ENCODE measurements at places on chromosomes 3 and 15.

GRCh38 chr3:105385179-105385578 is 18.5 kb downstream of the ALCAM start:
- DNase-seq: no peak

- peak; percentile 60 for DNase-seq
Observed at GRCh38 chr3:44104668-44105321, 136.9 kb upstream of the TOPAZ1 start.

- DNase-seq: no peak
Observed at GRCh38 chr15:101521069-101521468, 31.6 kb upstream of the PCSK6 start.

- no peak for DNase-seq
Observed at GRCh38 chr15:65466901-65467300, 44.2 kb upstream of the IGDCC4 start.

DNA sequence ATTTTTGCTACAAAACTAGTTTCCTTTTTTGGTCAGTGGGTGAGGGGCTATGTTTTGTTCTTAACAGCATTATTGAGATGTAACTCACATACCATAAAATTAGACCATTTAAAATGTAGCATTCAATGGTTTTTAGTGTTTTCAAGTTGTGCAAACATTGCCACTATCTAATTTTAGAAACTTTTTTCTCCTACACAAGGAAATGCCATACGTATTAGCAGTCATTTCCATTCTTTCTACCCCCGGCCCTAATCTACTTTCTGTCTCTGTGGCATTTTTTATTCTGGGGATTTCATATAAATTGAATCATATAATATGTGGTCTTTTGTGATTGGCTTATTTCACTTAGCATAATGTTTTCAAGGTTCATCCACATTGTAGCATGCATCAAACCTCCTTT is 55.0 kb upstream of the TIPARP start:
- DNase-seq: no peak

GRCh38 chr3:171307046-171307585 is 153.1 kb downstream of the TNIK start:
- DNase-seq: peak; percentile 16

- no peak for DNase-seq
Observed at GRCh38 chr15:47461652-47462141, 255.6 kb upstream of the SEMA6D start.

GRCh38 chr15:65207280-65207840 is 3.9 kb downstream of the CILP start:
- no peak for DNase-seq

GRCh38 chr15:88035381-88035780 is 221.2 kb downstream of the NTRK3 start:
- DNase-seq: no peak

DNA sequence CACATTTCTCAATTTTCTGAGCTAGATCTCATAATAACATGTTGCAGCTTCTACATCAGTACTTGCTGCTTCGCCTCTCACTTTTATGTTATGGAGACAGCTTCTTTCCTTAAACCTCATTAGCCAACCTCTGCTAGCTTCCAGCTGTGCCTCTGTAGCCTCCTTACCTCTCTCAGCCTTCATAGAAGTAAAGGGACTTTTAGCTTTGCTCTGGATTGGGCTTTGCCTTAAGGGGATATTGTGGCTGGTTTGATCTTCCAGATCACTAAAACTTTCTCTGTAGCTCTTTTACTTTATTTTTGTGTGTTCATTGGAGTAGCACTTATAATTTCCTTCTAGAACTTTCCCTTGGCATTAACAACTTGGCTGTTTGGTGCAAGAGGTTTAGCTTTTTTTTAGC is 150.1 kb downstream of the ATG7 start:
- DNase-seq: no peak

DNA sequence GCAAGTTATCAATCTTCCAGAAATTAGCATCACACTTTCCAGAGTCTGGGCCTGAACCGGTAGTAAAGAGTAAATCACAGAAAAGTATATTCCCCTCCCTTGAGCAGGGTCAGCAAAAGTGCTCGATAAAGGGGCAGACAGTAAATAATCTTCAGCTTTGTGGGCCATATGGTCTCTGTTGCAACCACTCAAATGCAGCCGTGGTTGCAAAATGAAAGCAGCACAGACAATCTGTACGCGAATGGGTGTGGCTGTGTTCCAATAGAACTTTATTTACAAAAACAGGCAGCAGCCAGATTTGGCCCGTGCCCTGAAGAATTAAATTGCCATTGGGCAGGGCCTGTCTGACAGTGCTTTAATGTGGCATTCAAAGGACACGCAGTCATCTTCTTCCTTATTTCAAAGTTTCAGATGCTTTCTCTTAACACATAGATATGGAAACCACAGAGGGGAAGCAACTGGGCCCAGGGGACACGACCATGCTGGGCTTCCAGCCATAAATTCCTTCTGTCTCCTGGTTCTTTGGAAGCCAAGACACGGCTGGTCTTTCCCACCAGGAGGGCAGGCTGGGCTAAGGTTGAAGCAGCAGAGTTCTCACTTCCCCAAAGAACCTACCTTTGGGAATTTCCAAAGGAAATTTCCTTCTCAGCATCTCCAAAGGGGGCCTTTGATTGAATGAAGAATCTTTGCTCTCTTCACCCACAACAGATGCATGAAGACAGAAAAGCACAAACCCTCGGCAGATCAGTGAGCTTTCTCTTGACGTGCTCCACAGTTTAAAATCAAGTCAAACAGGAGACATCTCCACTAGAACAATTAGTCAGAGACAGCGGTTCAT is 489.8 kb upstream of the PROK2 start:
- peak; percentile 67 for DNase-seq

DNA sequence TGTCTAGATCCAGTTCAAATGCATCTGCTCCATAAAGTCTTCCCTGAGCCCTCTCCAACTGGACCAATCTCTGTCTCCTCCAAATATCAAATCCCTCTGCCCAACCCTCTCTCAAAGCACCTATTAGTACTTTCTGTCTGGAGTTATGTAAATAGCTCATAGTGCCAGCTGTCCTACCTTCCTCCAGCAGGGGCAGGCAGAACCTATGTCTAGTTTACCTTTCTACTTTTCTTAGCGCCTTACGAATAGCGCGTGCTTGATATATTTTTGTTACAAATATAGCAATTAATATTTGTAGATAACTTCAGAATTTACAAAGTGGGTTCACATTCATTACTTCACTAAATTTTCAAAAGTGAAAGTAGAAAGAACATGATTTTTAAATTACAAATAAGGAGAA is 14.0 kb upstream of the CCDC80 start:
- no peak for DNase-seq

DNA sequence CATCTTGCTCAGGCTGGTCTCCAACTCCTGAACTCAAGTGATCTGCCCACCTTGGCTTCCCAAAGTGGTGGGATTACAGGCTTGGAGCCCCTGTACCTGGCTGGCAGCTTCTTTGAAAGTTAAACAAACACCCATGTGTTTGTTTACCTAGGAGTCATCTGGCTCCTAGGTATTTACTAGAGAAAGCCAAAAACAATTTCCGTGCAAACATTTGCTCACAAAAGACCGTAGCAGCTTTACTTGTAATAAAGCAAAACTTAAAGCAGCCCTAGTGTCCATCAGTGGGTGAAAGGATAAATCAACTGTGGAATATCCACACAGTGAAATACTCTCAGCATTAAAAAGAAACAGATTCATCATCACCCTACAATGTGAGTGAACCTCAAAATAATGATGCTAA is 29.4 kb upstream of the XCR1 start:
- DNase-seq: no peak

DNA sequence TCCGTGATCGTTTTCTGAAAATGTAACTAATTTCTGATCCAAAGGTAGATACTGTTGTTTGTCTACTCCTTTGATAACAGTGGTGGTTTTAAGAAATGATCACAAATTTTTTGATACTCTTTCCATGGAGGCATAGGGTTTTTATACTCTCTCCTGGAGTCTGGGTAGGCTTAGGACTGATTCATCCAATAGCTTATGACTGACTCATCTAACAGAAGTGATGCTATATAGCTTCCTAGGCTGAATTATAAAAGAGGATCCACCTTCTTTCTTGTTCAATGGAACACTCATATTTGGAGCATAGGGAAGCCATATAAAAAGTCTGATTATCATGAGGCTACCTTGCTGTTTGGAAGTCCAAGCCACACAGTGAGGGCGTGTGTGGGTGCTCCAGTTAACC is 84.3 kb downstream of the CHST2 start:
- peak; percentile 58 for DNase-seq

GRCh38 chr3:179880868-179881267 is 155.9 kb downstream of the PEX5L start:
- no peak for DNase-seq

DNA sequence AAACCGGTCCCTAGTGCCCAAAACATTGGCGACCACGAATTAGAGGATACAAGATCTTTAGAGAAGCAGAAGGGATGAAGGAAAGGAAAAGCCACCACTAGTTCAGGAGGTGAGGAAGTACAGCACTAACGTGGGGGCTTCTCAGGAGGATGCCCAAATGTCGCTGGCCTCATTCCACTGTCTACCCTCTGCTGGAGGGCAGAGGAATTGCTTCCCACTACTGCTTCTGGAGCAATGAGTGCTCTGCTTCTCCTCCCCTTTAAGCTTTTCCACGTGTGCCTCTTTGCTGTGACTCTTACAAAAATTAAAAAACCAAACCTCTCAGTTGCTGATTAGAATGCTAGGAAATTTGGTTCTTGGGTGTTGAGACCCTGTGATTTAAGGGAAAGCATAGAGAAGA is 281.3 kb downstream of the CLSTN2 start:
- no peak for DNase-seq

DNA sequence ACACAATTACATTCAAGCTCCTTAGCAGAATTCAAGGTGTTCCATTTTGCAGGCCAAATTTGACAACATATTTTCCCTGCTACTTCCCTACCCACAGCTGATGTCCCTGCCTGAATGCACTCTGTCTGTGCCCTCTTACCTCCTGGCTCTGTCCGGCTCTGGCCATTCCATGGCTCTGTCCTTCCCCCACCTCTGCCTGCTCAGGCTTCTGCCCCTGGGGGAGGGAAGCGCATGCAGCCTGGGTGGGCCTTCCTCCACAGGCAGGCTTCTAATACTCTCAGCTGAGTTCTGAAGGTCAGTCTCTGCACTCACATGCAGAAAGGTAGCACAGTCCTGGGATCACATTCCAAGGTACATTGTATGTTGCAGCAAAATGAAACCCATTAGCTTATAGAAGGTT is 113.6 kb upstream of the CACNA2D3 start:
- no peak for DNase-seq

- peak; percentile 55 for DNase-seq
Observed at GRCh38 chr15:45871121-45871855, 236.5 kb downstream of the SQOR start.

DNA sequence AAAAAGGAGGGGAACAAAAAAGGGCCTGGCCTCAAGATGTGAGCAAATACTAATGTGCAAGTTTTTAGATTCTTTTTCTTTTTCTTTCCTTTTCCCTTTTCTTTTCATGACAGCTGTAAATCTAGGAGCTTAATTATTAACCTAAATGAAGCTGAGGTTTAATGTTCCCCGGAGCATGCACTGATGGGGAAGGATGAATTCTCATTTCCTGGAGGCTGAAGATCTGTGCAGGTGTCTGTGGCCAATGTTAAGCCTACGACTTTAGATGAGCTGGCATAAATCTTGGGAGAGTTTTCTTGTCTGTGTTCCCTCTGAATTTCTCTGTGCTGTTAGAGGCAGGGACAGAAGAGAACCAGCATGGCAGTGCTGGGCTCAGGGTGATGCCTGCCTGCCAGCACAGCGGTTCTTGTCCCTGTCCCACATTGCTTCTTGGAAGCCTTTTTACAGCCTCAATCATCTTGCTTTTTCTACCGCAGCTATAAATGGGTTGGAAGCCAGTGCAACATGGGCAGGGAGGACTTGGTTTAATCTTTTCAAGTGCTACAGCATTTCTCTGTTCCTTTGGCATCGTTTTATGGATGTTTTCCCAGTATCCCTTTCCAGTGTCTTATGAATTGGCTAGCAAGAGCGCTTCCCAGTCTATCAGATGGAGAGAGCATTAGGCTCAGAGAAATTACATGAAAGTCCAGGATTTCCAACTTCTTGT is 119.1 kb downstream of the ATG7 start:
- no peak for DNase-seq

- DNase-seq: no peak
Observed at GRCh38 chr3:141629976-141630375, 108.1 kb upstream of the RNF7 start.

- peak; percentile 2 for DNase-seq
Observed at GRCh38 chr3:153513236-153513635, 351.2 kb downstream of the RAP2B start.

DNA sequence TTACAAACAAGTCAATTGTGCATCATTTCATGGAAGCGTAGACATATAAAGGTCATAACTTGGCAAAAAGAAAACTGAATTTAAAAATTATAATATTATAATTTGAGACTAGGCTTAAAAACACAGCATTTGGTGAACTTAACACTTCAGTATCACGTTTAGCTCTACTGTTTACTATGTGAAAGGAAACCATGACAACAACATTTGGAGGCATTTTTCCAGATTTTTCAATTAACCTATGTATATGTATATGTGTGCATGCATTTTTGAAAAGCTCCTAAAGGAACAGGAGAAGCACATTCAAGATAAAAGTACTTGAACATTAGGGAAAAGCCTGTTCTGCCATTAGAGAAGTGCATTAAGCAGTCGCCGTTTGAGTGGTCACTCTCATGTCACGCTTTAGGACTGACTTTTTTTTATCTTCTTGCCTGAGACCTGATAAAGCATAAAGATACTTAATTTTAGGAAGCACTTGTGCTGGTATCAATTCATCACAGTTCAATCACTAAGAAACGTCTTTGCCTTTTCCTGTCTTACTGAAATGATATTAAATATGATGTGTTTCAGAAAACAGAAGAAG is 156.0 kb downstream of the NAALADL2 start:
- no peak for DNase-seq

DNA sequence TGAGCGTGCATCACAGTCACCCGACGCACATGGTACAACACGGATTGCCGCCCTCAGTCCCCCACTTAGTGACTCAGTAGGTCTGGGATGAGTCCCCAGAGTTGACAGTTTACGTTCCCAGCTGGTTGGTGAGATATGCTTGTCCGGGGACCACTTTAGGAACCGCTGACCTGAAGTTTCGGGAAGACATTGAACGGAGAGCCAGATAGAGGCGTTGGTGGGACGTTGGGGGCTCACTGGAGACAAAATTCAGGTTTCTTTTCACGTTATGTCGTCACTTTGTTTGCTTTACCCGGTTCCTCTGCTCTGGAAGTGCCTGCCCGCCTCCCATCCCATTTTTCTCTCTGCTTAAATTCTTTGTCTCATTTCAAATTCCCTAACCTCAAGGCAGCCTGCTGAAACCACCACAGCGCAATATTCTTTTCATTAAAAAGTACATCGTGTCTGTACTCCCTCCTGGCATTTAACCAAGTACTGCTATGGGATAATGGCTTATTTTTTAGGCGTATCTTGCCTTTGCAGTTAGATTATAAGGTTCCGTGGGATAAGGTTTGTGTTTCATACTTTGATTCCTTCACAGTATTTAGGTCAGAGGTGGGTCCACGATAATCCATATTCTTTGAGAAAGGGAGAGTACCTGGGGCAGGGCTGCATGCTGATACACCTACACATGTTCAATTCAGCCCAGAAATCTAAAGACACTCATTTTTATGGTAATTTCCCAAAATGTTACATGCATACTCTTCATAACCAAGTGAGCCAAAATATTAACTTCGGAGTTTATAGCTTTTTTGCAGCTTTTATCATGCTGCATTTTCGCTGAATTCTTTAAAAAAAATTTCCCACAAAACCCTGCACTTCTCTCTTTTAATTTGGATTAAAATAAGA is 921 bp downstream of the LMLN start:
- no peak for DNase-seq
